ENCODE measurements at places on chromosomes 4 and X.

DNA sequence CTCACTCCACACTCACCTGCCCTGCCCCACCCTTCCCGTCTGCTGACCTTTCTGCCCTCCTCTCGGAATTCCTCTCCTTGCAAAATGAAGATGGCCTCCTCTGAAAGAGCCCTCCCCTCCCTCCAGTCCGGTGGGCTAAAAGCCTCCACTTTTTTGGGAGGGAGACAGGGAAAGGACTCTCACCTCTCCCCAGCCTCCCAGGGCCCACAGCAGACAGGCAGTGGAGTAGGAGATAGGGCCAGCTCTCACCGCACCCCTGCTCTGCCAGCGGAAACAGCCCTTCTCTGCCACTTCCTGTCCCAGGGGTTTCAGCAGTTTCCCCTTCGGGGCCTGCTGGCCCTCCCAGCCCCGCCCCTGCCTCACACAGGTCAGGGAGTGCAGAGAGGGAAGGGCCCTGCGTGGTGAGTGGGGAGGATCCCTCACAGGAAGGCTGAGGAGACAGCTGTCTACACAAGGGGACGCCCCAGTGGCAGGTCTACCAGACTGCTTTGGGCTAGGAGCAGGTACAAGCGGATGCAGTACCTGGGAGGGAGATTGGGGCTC is 18.2 kb downstream of the ELF4 start:
- no peak for DNase-seq

GRCh38 chr4:98517218-98518021 is 141.0 kb downstream of the TSPAN5 start:
- DNase-seq = peak; percentile 75

DNA sequence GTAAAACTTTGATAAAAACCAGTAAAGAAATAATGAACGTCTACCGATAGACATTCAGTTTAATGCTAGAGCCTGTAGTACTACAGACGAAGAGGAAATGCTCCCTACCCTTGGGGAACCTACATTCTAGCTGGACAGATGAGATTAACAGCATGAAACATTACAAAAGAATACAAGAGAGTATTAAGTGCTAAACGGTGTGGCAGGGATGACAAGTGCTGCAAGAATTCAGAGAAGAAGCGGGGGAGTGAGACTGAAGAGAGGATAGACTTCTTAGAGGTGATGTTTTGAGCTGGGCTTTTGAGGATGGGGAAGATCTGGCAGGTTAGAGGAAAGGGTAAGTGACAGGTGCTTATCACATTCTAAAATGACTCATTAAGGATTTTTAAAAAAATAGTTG is 52.6 kb upstream of the ESX1 start:
- no peak for DNase-seq

DNA sequence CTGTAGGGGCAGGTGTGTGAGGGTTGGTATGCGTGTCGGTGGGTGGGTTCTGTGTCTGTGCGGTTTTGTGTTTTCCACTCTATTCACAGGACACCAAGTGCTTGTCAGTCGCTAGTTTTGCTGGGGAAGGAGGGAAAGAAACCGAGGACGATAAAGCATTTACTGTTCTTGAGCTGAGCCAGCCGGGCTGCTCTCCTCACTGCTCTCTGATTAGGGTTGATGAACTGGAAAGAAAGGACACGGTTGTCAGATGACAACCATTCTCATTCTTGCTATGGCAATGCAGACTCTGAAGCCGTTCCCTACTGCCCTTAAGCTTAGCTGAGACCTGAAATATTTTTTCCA is 832 bp downstream of the EGFL6 start:
- DNase-seq = no peak

- DNase-seq = no peak
Observed at GRCh38 chrX:104168127-104168526, 1.9 kb downstream of the FAM199X start.

- no peak for DNase-seq
Observed at GRCh38 chr4:169741569-169741968, 16.2 kb downstream of the HPF1 start.

- DNase-seq = no peak
Observed at GRCh38 chrX:40459571-40460158, 121.1 kb upstream of the ATP6AP2 start.

GRCh38 chrX:154357205-154357604 is 17.2 kb downstream of the FLNA start:
- DNase-seq = no peak

GRCh38 chr4:68773699-68774098 is 42.1 kb upstream of the UGT2B10 start:
- DNase-seq = no peak
